ENCODE measurements at places on chromosomes 1 and 21.

- DNase-seq = no peak
Measured at GRCh38 chr1:210269981-210270380, 37.4 kb downstream of the SERTAD4 start.

- no peak for DNase-seq
Measured at GRCh38 chr1:117001254-117001927, at the start of gene CD101. Gene CD101 (plus strand): TSS chr1:117001760. CDS start chr1:117001818, 58 bp downstream.

DNA sequence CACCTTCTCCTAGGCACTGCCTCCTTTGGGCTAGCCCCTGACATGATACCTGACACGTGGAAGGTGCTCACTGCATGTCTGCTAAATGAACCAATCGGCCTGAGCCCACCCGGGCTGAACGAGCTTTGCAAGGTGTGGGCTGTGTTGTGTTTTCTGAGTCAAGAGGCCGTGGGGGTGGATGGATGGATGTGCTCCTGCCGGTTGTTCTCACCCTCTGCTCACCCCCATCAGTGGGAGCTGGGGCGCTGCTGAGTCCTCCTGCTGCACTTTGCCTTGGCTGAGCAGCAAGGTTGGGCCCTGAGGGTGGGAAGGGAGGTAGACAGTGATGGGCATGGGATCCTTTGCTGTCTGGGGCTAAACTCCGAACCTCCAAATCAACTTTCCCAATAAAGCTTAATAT is 6.7 kb upstream of the CACNA1E start:
- no peak for DNase-seq

DNA sequence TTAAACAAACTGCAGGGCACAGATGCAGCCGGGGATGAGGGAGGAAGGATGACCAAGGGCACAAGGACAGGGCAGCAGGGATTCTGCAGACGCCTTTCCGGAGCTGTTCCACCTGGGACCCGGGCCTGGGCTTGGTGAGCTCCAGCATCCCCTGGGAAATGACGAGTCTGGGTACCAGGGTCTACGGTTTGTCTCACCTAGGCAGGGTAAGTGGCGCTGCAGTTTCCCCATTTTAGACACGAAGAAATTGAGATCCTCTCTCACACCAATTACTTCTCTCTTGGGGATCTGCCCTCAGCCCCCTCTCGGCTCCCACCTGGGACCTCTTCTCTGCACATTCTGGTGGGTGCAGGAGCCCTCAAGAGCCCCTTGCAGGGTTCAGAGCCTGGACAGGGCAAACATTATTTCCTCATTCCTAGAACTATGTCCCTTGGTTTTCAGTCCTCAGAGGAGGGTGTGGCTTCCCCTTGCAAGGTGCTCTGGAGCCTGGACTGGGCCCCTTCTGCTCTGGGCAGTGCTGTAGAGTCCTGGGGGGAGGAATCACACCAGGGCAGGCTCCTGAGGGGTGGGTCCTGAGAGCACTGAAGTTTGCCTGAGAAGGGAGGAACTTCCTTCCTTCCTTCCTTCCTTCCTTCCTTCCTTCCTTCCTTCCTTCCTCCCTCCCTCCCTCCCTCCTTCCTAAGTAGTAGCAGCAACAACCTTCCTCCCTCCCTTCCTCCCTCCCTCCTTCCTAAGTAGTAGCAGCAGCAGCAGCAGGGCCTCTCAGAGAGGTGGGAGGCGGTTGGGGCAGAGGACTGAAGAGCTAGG is 16.0 kb downstream of the RAP1GAP start:
- no peak for DNase-seq

- DNase-seq = no peak
Measured at GRCh38 chr21:29152916-29153315, 22.5 kb downstream of the MAP3K7CL start.

Data from NCI-H2081 (cell line).